ENCODE measurements at places on chromosomes 2 and 18. TPM values are rescaled to one million over a fixed set of nuclear protein-coding genes. Genes with fewer than 3 reads are reported as not detected.

GRCh38 chr18:579238-579637 lies 942 bp upstream of the CETN1 start:
- no peak for DNase-seq

DNA sequence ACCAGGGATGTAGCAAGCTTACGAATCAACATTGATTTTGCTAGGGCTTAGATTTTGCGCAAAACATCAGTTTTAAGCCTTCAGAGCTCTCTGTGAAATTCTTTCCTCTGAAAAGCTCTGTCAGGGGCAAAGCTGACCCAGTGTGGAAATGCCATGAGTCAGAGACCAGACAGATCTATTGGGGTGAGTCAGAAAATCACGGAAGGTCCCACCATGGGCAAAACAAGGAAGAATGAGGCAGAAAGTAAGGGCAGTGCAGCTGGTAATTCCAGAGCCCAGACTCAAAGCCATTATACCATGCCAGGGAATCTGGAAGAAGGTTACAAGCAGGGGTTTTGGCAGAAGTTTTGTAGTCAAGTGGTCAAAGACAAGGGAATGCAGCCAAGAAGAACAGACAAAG lies 256.6 kb upstream of the CTAGE1 start:
- DNase-seq, result no peak

DNA sequence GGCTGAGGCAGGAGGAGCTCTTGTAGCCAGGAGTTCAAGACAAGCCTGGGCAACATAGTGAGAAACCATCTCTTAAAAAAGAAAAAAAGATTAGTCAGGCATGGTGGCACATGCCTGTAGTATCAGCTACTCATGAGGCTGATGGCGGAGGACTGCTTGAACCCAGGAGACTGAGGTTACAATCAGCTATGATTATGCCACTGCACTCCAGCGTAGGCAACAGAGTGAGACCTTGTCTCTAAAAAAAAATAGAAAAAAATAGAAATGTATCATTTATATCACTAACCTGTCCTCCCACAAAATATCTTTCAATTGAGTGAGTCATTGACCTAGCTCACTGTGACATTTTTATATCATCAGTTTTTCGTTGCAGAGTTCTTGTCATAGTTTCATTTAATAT lies 152.5 kb downstream of the DTNA start:
- DNase-seq, result no peak

KCNG2 gene
- 0.21 TPM for total RNA-seq

ANKRD36C gene
- total RNA-seq, result 239 TPM

- no peak for DNase-seq
Measured at GRCh38 chr2:38824906-38825305, 46.9 kb downstream of the GEMIN6 start.

DNA sequence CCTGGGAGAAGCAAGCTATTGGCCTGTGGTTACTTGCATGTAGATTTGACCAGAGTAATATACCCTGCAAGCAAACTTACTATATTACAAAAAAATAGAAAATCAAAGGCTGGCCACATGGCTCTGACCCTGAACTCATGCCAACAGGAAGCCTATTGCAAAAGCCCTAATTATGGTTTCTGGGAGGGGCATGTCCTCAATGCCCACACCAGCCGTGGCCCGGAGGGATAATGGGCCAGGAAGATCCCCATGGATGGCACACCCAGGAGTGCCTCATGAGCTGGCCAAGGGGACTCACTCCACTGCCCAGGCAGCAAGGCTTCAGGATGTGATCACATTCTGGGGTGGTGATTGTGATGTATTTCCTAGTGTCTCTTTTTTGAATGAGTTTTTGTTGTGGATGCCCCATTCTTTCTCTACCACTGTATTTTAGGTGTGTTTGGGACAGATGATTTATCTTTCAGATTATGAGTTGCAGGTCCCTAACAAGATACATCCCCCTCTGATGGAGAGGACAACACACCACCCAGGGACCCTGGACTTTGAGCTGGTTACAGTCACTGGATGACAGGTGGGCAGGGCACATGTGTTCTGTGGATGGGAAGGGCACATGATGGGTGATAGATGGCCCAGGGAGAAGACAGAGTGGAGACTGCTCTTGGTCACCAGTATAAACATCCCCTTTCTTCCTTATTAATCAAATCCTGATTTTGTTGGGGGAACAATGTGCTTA lies 18.7 kb upstream of the TFCP2L1 start:
- DNase-seq, result no peak

NMUR1 gene
- 0.26 TPM for total RNA-seq

TMEM37 gene
- 1.1 TPM for total RNA-seq

EMILIN1 gene
- total RNA-seq, result 122 TPM

GRCh38 chr18:76885001-76885400 lies 62.6 kb downstream of the ZNF236 start:
- DNase-seq, result no peak

GIGYF2 gene
- 121 TPM for total RNA-seq

All from urinary bladder (tissue), 4 donors.